ENCODE measurements at places on chromosomes 12 and 14.

DNA sequence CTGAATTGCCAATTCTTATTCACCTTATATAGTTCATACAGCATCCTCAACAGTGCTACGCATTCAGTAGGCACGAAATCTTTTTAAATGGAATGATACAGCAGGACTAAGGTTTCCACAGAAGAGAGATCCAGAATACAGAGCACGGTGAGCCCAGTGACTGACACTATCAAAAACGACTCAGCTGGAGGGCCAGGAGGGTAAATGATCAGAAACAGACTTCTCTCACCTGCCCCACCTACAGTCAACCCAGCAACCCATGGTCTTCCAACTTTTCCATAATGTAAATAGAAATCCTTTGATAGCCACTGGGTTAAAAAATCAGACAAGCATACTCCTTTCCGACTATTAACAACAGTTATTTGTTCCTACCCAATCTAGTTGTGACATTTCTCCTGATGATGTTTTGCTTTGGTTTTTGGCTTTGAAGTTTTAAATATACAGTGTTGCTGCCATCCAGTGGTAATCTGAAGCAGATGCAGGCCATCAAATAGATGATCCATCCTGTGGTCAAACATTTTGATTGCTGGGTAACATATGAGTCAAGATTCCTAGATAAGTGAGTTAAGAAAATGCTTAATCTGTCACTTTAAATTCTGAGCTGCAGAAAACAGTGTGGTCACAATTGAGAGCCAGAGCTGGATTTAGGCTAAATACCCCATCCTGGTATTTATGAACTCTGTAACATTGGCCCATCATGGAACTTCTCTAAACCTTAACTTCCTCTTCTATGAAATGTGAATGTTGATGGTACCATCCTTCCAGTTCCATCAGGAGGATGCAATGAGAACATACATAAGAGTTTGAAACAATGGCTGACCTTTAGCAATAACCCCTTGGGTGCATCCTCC, 42.0 kb downstream of the GPHB5 start:
- H3K27ac ChIP-seq, result no peak overlapping the region
- no peaks in the 10 kb centered on the region for H3K27me3 ChIP-seq
- no peak overlapping the region for H3K4me3 ChIP-seq
- no peak for DNase-seq

DNA sequence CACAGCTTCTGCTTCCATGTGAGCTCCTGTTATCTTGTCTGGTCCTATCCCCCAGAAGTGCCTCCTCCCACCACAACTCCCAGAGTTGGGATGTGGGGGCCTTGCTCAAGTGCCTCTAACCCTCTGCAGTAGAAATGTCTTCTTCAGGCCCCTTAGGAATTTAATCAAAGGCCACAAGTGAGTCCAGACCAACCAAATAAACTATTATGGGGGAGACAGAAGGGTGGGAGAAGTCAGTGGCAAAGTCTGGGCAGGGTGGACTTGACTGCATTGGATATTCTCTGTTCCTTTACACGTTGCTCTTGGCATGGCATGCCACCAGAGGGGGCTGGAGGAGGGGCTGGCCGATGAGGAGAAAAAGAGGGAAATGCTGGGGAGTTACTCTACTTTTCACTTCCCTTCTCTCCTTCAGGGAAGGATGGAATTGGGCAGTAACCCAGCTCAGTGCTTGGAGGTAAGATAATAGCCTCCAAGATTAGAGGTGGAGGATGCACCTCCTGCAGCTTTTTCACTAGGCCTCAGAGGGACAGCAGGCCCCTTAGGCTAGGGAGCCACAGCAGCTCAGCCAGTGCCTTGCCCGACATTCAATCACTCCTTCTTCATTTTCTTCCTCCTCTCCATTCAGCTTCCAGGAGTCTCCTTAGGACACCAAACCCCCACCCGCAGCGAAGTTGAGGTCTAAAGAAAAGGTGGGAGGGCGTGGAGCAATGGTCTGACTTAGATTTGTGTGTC, 1.2 kb upstream of the AP1G2 start:
- peak overlapping the region; percentile 72 for H3K27ac ChIP-seq
- no peaks in the 10 kb centered on the region for H3K36me3 ChIP-seq
- no peaks in the 10 kb centered on the region for H3K27me3 ChIP-seq
- peaks cover 13% of the 10 kb centered on the region for H3K4me1 ChIP-seq

DNA sequence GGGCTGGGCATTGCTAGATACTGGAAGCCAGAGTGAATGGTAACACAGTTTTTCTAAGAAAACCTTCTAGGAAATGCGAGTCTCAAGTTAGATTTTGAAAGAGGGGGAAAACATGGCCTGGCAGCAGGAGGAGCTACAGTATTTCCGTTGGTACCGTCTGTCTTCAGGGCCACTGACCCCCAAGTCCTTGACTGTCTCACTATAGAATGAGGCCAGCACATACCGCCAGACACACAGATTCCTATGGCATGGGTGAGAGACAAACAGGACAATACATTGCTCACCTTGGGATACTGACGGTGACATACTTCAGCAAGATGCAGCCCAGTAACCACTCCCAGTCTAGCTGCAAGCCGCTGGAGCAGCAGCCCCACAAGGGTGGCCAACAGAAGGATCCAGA, 21.7 kb downstream of the SLC11A2 start:
- no peak for DNase-seq
- H3K27ac ChIP-seq, result peak overlapping the region; percentile 74
- H3K4me3 ChIP-seq, result no peak overlapping the region
- H3K36me3 ChIP-seq, result no peaks in the 10 kb centered on the region
- H3K27me3 ChIP-seq, result no peaks in the 10 kb centered on the region
- no peaks in the 10 kb centered on the region for H3K4me1 ChIP-seq

DNA sequence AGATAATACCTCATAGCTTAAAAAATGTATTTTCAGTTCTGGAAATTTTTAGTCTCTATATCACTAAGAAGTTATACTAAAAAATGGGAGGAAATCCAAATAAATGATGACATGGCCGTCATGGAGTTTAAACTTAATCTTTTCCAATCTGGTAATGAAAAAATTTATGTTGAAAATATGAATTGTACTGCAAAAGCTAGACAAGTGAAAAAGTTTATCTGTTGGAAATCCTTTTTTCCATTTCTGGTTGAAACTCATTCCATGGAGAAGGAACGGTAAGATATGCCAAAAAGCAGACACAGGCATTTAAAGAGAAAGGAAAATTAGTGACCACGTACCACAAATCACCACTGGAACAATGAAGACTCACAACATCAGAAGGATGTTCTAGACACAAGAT, 314.2 kb upstream of the PRICKLE1 start:
- H3K36me3 ChIP-seq, result no peaks in the 10 kb centered on the region
- no peak for DNase-seq
- no peaks in the 10 kb centered on the region for H3K27me3 ChIP-seq
- H3K4me1 ChIP-seq, result no peaks in the 10 kb centered on the region
- no peak overlapping the region for H3K4me3 ChIP-seq
- no peak overlapping the region for H3K27ac ChIP-seq

DNA sequence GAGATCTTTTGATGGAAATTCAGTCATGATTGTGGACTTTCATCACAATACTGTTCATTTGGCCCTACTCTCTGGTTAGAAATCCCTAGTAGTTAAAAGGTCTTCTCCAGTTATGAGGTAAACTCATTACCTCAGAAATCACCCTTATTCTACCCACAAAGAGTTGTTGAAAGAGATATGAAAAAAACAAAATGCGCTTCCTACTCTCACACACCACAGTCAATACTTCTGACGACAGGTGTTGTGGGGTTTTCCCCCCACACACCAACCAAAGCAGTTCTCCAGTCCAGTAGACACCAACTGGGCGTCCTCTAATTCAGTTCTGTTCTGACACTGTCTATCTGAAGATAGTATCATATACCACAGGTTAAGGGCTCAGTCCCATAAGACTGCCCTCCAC, 54.9 kb downstream of the TRMT5 start:
- no peaks in the 10 kb centered on the region for H3K36me3 ChIP-seq
- no peak overlapping the region for H3K27ac ChIP-seq
- no peaks in the 10 kb centered on the region for H3K4me1 ChIP-seq
- DNase-seq, result no peak
- H3K4me3 ChIP-seq, result no peak overlapping the region

All from breast epithelium (tissue), 4 donors.